ENCODE measurements at places on chromosomes 5 and 9. TPM values are rescaled to one million over a fixed set of nuclear protein-coding genes. Genes with fewer than 3 reads are reported as not detected.

DNA sequence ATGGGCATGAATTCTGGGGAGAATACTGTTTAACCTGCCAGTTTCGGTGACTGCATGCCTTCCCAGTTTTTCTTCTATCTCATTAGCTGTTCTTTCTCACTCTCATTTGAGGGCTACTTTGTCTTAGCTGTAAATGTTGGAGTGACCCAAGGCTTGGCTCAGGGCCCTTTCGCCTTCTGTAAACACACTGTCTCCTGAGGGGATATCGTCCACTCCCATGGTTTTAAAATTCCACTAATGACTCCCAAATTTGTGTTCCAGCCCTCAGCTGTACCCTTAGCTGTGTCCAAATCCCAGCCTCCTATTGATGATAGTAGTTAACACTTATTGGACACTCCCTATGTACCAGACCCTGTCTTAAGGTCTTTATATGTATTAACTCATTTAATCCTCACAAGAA lies 14.1 kb upstream of the RNF145 start:
- H3K4me3 ChIP-seq: peak overlapping the region; percentile 19
- H3K36me3 ChIP-seq: peaks cover 4% of the 10 kb centered on the region
- DNase-seq: no peak
- H3K4me1 ChIP-seq: no peaks in the 10 kb centered on the region
- H3K27me3 ChIP-seq: peaks cover 20% of the 10 kb centered on the region
- no peak overlapping the region for H3K27ac ChIP-seq

- H3K4me3 ChIP-seq: no peak overlapping the region
- peaks cover 10% of the 10 kb centered on the region for H3K4me1 ChIP-seq
- DNase-seq: no peak
- no peaks in the 10 kb centered on the region for H3K27me3 ChIP-seq
- H3K36me3 ChIP-seq: peaks cover 3% of the 10 kb centered on the region
These were observed 186.7 kb upstream of the SLC24A2 start for GRCh38 chr9:19975499-19975898.

- no peak overlapping the region for H3K4me3 ChIP-seq
- no peaks in the 10 kb centered on the region for H3K27me3 ChIP-seq
- H3K36me3 ChIP-seq: peaks cover 2% of the 10 kb centered on the region
- DNase-seq: no peak
These were observed 53.0 kb upstream of the ZNF622 start for GRCh38 chr5:16518606-16519005.

- peaks cover 4% of the 10 kb centered on the region for H3K27me3 ChIP-seq
- H3K4me1 ChIP-seq: no peaks in the 10 kb centered on the region
- no peaks in the 10 kb centered on the region for H3K36me3 ChIP-seq
- H3K27ac ChIP-seq: no peak overlapping the region
- DNase-seq: no peak
- no peak overlapping the region for H3K4me3 ChIP-seq
These were observed 543.7 kb upstream of the SGCD start for GRCh38 chr5:155783246-155783645.

Gene TOMM5
- total RNA-seq: 34.3 TPM

GRCh38 chr9:76732341-76732958 lies 31.8 kb upstream of the PCA3 start:
- H3K36me3 ChIP-seq: no peaks in the 10 kb centered on the region
- H3K27me3 ChIP-seq: peaks cover 46% of the 10 kb centered on the region
- H3K4me3 ChIP-seq: no peak overlapping the region
- no peak for DNase-seq
- no peak overlapping the region for H3K27ac ChIP-seq

DNA sequence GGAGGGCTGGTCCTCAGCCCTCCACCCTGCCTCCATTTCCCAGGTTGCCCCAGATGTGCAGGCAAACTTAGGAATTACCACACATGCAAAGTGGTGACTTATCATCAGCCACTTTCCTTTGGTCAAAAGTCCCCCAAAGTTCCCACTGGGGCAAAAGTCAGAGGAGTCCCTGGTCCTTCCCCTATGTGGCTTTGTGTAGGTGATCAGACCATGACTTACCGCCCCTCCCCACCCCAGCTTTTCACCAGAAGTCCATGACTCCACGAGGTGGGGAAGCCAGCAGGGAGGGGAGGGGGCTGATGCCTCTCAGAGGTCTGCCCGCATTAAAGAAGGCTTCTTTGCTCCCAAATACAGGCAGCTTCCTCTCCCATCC lies 5.8 kb downstream of the TRAF1 start:
- H3K4me1 ChIP-seq: peaks cover 70% of the 10 kb centered on the region
- no peak for DNase-seq
- H3K27ac ChIP-seq: peak overlapping the region; percentile 100

DNA sequence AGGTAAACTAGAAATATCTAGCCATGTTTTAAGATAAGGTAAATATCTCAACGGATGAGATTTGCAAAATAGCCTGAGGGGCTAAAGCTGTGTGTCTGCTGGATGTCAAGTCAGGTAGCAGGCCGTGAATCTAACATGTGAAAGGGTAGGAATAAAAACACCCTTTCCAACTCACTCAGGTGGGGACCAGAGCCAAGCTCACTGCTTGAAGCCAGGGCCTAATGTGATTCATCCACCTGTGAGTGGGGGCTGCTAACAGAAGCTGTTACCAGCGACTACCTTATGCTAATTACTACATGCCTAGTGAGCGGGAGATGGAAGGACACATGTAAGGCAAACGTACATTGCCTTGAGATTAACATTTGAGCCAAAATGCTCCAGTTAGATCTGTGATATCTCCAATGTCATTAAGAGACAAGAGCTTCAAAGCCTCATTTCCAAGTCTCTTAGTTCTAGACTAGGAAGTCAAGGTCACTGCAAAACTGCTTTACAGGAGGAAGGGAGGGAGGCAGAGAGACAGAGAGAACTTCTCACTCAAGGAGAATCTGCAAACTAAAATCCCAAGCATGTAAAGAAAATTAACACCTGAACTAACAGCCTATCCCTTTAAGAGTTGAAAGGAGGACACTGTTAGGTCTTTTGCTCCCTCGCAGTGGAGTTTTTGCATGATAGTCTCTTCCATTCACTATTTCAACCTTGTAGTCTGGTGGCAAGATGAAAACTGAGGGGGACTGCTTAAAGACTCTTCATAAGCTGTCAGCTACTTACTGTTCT lies 141.6 kb upstream of the RPS23 start:
- no peaks in the 10 kb centered on the region for H3K4me1 ChIP-seq
- no peaks in the 10 kb centered on the region for H3K27me3 ChIP-seq
- H3K4me3 ChIP-seq: no peak overlapping the region
- no peak overlapping the region for H3K27ac ChIP-seq
- H3K36me3 ChIP-seq: no peaks in the 10 kb centered on the region
- DNase-seq: no peak

DNA sequence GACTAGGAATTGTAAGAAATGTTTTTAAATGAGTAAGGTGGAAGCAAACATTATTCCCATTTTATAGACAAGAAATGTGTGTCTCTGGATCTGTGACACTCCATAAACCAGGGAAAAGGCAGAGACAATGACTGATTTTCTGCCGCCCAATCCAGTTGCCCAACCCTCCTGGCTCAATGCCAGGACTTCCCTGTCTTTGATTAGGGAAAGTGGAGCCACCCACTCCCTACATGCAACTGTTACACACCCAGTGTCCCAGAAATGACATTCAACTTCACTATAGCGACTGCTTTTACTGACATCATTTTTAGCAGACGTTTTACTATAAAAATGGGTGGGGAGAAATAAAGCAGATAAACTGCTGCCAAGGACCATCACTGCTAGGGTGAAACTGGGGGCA lies 79.7 kb downstream of the THBS4 start:
- no peak for DNase-seq
- peaks cover 6% of the 10 kb centered on the region for H3K36me3 ChIP-seq
- H3K4me3 ChIP-seq: no peak overlapping the region
- H3K27ac ChIP-seq: peak overlapping the region; percentile 4
- H3K4me1 ChIP-seq: peaks cover 24% of the 10 kb centered on the region
